Mucosa of descending colon (tissue), 3 donors: ENCODE measurements at places on chromosomes 2 and 18. TPM values are rescaled to one million over a fixed set of nuclear protein-coding genes. Genes with fewer than 3 reads are reported as not detected.

The FSIP2 gene
- 6.7 TPM for total RNA-seq

The RGPD8 gene
- total RNA-seq: 13.9 TPM

The PLGLB2 gene
- total RNA-seq: not detected

The DSG2 gene
- total RNA-seq: 305 TPM

The WNT10A gene
- 1.1 TPM for total RNA-seq

The TUBA3E gene
- not detected for total RNA-seq

The MAP2 gene
- total RNA-seq: 8.4 TPM

The TMEM18 gene
- 13.9 TPM for total RNA-seq

The LINC00305 gene
- not detected for total RNA-seq

The MARCHF4 gene
- total RNA-seq: 0.25 TPM

The SCN1A gene
- not detected for total RNA-seq
